ENCODE measurements at places on chromosomes 11 and 22.

DNA sequence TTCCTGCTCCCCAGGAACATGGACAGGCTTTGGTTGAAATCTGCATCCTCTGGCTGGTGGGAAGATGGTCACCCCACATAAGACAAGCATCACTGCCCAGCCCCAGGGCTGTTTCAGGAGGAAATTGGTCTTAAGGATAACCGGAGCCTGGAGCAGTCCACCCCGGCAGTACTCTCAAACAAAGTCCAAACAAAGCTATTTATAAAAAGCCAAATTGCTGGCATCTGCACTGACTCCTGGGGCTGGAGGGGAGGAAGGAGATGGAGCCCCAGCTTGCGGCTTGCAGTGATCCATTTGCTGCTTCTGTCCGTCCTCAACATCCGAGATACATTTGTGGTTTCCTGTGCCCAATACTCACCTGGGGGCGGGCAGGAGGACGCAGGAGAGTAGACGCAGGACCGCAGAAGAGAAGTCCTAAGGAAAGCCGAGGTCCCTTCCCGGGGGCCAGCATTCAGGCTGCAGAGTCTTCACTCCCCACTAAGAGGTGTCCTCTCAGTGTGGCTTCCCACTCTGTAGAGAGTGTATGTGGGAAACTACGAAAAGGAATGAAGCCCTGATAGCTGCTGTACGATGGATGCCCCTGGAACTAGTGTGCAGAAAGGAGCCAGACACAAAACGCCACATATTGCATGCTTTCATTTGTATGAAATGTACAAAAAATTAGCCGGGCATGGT lies 107.3 kb upstream of the FGF3 start:
- DNase-seq, result no peak

GRCh38 chr11:14065141-14065540 lies 102.6 kb downstream of the SPON1 start:
- DNase-seq, result no peak

DNA sequence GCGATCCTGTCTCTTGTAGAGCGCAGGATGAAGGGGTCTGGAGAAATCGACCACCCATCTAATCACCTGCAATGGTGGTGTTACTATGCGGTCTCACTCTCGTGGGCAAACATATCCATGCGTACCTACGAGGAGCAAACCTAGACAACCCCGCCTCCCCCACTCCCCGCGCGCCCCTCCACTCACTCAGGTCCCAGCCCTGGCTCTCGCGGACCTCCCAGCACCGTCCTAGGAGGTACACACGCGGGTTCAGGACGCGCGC lies 887 bp downstream of the TRPC6 start:
- no peak for DNase-seq

DNA sequence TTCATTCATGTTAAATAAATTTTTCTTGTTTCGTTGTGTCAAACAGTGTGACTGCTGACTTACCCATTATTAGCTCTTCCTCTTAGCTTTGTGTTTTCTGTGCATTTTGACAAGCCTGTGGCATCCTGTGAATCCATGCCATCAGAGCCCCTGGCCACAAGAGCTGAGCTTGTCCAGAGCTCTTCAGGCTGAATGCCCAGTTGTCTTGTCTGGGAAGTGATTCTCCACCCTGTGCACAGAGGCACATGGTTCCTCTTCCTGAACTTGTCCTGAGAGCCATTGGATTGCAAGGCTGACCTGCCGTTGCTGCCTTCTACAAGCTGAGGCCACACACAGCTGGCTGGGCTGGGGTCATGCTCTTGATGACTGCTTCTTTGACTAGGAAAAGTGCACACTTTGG lies 64.1 kb downstream of the PPP6R3 start:
- no peak for DNase-seq
